ENCODE measurements at places on chromosomes 5 and 9. TPM values are rescaled to one million over a fixed set of nuclear protein-coding genes. Genes with fewer than 3 reads are reported as not detected.

The SLCO6A1 gene
- total RNA-seq, result not detected

The IFNB1 gene
- total RNA-seq, result not detected

The ADAMTS19 gene
- total RNA-seq, result not detected

The IL13 gene
- not detected for total RNA-seq

The BTNL8 gene
- total RNA-seq, result not detected

The DBH gene
- total RNA-seq, result not detected

The FBN2 gene
- total RNA-seq, result 0.05 TPM

The SPATA31E1 gene
- total RNA-seq, result not detected

The FOXD4 gene
- total RNA-seq, result not detected

The IFNA7 gene
- total RNA-seq, result not detected

The DIPK1B gene
- 1.1 TPM for total RNA-seq

The MEF2C gene
- 10.8 TPM for total RNA-seq

The TTC16 gene
- total RNA-seq, result 8.2 TPM

The MAMDC2 gene
- not detected for total RNA-seq

The RMRP gene
- total RNA-seq, result 14,495 TPM

The ZNF300 gene
- 4.8 TPM for total RNA-seq

The OR2Y1 gene
- total RNA-seq, result not detected

The KIF20A gene
- total RNA-seq, result not detected

The MLANA gene
- total RNA-seq, result not detected

The IFNA13 gene
- not detected for total RNA-seq

The MYMK gene
- total RNA-seq, result not detected

The GPR21 gene
- total RNA-seq, result 0.60 TPM

The PRR7 gene
- total RNA-seq, result 7.7 TPM

The PCDHGA3 gene
- not detected for total RNA-seq

The LPAR1 gene
- total RNA-seq, result not detected

The SMC5 gene
- total RNA-seq, result 48.3 TPM

The GMCL2 gene
- 0.14 TPM for total RNA-seq

The ADCY2 gene
- not detected for total RNA-seq
